Activated CD4-positive, alpha-beta T cell treated with anti-CD3 and anti-CD28 coated beads for 36 hours (primary cell): ENCODE measurements at places on chromosomes 16 and 17.

- no peak for DNase-seq
These were observed 14.9 kb downstream of the TSR1 start for GRCh38 chr17:2321399-2321798.

DNA sequence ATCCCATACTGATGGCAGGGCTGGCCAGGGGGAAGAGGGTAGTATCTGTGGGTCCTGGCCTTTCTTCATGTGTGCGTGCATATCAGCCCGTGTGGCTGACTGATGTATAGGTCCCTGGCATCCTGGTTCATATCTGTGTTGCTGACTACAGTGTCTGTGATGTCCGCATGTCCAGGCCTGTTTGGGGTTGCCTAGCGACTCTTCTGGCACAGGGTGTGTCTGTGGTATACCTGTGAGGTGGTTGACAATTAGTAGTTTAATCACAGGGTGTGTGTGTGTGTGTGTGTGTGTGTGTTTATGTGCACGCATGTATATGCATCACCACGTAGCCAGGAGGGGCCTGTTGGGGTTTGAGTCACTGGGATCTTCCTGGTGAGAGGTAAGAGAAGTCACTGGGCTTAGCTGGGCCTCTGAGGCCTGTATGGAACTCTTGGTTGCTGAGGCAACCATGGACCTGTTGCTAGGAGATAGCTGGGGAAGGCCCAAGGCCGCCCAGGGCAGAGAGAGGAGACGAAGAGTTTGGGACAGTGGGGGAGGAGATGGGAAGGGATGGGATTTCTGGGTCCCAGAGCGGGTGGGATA is 603 bp upstream of the TMEM95 start:
- DNase-seq, result peak; percentile 77

DNA sequence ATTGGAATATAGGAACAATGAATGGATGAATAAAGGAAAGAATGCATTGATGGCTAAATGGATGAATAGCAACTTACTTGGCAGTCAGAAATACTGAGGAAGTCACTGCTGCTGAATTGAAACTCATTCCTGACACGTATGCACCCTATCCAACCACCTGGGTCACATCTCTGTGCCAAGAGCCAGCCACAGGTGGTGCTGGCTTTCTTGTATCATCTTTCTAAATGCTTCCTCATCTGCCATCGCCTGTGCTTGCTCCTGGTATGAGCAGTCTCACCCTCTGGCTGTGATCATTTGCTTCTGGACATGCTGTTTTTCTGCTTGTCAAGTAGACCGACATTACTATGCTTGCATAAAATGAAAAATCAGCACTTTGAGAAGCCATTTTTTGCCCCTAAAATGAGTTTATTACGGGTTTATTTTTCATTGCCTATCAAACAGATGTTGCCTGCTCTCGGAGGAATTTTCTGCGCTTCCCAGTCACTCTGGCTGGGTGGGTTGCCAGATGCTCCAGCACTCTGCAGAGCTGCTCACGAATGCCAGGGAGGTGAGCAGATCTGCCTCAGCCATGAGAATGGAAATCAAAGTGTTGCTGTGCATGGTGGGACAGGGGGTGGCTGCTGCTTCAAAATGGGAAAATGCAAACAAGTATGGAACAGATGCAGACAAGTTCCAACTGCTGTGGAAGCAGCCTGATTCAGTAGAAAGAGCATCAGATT is 1349.6 kb upstream of the CDH8 start:
- DNase-seq, result no peak

DNA sequence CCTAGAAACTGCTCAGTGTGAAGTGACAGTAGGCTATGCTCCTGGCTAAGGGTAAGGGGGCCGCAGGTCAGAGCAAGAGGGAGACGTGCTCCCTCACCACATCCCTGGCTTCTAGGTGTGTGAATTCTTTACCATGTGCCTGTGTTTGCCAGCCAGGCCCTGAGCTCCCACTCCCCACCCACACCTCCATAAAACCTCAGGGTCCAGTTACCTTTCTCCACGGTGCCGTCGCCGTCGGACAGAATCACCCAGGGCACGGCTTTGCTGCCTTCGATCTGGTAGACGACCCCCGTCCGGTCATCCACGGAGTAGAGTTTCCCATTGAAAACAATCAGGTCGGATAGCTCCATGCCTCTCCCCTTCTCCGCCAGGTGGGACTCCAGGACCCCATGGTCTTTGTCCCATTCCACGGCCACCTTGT is 12.8 kb downstream of the CANT1 start:
- DNase-seq, result no peak

- DNase-seq, result peak; percentile 15
These were observed 16.3 kb upstream of the WFIKKN2 start for GRCh38 chr17:50818921-50819657.

DNA sequence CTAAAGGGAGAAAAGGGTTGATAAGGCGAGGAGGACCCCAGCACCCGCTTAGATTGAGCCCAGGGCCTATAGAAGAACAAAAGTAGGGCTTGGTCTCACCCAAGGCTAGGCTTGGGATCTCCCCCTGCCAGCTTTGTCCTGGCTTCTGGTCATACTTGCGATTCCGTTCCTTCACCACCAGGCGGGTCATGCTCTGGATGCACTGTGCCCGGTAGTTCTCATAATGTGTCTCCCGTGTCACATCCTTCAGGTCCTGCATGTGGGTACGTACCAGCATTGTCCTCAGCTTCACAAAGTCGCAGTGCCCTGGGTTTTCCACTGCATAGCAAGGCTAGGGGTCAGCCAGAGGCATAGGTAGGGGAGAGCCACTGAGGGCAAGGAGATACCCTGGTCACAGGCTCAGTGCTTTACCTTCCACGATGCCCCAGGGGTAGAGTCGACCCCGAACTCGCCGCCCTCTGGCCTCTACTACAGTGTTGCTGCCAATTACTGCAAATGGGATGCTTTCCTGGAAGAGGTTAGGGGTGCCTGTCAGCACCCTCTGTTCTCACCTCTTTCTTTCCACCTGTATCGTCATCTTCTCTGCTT is 6.5 kb upstream of the MTMR4 start:
- DNase-seq, result peak; percentile 47

DNA sequence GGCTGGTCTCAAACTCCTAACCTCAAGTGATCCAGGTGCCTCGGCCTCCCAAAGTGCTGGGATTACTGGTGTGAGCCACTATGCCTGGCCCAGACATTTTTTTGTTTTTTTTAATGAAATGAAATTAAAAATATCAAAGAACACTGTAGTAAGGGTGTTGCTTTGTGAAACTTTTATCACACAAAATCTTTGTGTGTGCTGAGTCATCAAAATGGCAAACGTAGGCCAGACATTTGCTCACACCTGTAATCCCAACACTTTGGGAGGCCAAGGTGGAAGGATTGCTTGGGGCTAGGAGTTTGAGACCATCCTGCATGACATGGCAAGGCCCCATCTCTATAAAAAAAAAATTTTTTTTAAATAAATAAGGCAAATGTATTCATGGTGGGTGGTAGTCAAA is 9.7 kb downstream of the NAT9 start:
- no peak for DNase-seq

DNA sequence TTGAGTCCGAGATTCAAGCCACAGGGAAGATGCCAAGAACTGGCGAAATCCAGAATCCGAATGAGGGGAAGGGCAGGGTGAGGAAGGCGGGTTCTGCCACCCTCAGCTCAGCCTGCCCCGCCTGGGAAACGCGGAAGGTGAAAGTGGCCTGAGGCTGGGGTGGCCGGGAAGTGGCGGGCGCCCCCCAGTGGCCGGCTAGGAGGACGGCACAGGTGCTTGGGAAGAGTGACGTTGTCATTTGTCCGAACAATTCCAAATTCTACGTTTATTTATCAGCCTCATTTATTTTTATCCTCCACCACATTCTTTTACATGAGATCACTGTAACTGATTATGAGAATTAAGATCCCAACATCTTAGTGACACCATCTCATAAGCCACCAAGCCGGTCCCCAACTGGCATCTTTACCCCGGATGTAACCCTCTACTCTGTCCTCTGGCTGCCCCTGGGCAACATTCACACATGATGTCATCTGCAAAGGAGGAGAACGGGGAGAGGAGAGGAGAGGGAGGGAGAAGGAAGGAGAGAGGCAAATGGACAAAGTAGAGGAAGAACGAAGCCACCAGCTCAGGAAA is 21.3 kb downstream of the SRCIN1 start:
- peak; percentile 81 for DNase-seq

- DNase-seq, result no peak
These were observed 70.2 kb upstream of the GNAO1 start for GRCh38 chr16:56121156-56121500.

- no peak for DNase-seq
These were observed 177.7 kb upstream of the CIBAR2 start for GRCh38 chr16:85289760-85290625.

DNA sequence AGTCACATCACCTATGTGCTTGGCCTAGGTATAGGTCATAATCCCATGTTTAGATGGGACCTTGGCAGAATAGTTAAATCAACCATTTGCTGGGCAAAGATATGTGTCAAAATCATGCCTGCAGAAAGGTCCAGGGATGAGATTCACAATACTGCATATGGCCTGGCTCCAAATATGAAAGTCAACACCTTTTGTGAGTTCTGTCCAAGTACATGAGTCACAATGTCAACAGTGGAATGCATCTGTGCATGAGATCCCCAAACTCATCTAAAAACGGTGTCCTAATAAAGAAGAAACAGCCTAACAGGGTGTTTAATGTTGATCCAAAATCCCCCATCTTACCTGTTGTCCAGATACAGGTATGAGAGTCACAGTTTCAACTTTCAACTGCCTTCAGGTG is 1847.5 kb downstream of the TP53TG3F start:
- DNase-seq, result no peak

- DNase-seq, result no peak
These were observed 331.8 kb upstream of the XYLT1 start for GRCh38 chr16:17802571-17802970.

DNA sequence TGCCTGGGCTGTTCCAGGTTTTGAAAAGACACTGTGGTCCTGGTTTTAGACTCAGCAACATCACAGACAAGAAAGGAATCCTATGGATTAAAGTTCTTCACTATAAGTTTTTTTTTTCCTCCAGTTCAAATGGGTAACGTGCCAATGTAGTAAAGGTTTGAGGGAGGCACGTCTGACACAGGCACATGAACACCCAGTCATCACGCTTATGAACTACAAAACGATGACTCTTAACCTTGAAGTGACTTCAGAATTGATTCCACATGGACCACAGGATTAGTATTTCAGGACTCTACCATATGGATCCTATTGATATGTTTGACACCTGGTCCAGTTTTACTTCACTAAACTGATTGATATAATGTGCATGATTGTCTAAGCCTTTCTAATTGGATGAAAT is 2.3 kb downstream of the PRMT7 start:
- no peak for DNase-seq

DNA sequence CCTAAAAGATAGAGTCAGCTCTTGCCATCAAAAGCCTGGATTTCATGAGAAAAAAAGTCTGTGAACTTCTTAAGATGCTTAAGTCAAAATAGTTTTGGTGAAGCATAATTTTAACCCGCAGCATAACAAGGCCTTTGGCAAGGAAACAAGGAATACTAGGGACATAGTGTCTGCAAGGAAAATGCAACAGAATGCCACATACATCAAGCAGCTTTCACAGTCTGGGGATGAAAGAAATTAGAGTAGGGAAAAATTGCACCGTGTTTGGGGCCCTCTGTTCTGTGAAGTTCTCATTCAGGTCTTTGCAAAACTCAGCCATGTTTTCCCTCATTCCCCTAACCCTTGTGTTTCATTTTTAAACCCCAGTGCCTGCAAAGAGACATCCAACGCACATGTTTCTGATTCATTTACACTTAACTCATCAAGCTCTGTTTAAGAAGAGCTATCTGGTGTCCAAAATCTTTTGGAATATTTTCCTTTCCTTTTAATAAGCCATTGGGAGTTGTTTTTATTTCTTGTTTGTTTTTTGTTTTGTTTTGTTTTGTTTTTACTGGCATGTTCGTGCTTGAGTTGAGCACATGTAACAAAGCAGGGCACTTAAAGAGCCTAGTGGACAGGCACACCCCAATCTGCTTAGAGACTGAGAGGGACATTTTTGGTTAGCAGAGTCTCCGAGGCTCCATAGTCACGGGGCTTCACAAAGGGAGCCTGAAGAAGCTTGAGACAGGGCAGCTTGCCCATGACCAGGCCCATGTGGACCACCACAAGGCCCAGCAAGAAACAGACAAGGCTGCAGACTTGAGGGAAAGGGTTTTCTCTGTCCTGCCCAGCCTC is 116.5 kb downstream of the ANKFN1 start:
- no peak for DNase-seq

- no peak for DNase-seq
These were observed 47.3 kb upstream of the CPNE2 start for GRCh38 chr16:57044931-57045693.

GRCh38 chr16:50830698-50831097 is 88.8 kb downstream of the CYLD start:
- no peak for DNase-seq

GRCh38 chr16:87236516-87237115 is 80.6 kb downstream of the C16orf95 start:
- DNase-seq, result no peak

DNA sequence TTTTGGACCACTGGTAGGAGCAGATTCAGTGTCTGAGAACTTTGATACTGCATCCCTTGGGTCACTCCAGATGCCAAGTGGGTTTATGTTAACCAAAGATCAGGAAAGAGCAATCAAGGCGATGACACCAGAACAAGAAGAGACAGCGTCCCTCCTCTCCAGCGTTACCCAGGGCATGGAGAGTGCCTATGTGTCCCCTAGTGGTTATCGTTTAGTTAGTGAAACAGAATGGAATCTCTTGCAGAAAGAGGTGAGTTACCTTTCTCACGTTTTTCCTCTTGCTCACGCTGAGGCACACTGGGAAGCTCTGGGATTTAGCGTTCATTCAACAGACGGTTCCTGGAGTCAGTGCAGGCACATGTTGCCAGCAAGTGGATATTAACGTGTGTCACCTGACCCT is 58.0 kb downstream of the NUP88 start:
- DNase-seq, result no peak

DNA sequence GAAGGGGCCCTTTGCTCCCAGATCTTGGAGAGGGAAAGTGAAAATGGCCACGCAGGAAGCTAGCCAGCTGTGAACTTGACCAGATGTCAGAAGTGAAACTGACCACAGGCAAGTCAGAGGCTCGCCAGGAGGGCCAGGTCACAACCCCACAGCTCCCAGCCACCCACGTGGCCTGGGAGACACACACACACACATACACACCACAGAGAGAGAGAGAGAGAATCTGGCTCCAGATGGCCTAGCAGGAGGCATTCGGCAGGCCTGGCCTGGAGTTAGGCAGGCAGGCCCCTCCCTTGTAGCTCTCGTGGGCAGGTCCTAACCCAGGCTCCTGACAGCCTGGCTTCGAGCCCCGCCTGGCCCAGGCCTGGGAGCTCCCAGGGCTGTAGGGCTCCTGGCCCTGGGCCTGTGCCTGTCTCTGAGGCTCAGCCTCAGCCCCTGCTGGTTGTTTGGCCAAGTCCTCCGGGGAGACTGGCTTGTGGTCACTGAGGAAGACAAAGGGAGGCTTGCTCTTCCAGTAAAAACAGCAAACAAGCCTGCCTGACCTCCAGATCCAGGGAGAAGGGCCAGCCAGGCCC is 20.2 kb downstream of the NGFR start:
- no peak for DNase-seq

- DNase-seq, result no peak
These were observed 860 bp upstream of the DCAF7 start for GRCh38 chr17:63549289-63549945.
